CD8-positive, alpha-beta memory T cell (primary cell): ENCODE measurements at places on chromosomes 1 and 21. TPM values are rescaled to one million over a fixed set of nuclear protein-coding genes. Genes with fewer than 3 reads are reported as not detected.

DNA sequence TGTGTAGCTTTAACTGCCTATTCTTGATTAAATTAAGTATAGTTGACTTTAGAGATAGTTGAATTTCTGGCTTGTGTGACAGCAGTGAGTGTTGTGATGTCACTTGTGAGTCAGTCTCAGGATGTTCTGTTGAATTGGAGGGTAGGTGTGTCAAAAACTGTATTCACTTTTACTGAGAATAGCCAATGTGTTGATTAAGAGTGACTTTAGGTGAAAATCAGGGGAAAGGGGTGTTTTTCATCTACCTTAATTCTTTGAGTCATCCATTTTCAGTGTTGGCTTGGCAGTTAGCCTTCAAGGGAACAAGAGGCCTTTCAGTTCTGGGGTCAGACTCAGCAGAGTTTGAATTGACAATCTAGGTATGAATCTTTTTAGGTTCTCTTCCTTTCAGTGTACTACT is 75.9 kb downstream of the CDC14A start:
- no peak for DNase-seq

GRCh38 chr1:28282426-28283407 is 23.4 kb downstream of the SESN2 start:
- no peak for DNase-seq

GRCh38 chr1:195740862-195741261 is 867.4 kb downstream of the KCNT2 start:
- no peak for DNase-seq

- DNase-seq: no peak
Observed at GRCh38 chr1:230255116-230255515, 171.0 kb downstream of the PGBD5 start.

GRCh38 chr1:94411237-94411636 is 7.0 kb upstream of the ABCD3 start:
- DNase-seq: no peak

DNA sequence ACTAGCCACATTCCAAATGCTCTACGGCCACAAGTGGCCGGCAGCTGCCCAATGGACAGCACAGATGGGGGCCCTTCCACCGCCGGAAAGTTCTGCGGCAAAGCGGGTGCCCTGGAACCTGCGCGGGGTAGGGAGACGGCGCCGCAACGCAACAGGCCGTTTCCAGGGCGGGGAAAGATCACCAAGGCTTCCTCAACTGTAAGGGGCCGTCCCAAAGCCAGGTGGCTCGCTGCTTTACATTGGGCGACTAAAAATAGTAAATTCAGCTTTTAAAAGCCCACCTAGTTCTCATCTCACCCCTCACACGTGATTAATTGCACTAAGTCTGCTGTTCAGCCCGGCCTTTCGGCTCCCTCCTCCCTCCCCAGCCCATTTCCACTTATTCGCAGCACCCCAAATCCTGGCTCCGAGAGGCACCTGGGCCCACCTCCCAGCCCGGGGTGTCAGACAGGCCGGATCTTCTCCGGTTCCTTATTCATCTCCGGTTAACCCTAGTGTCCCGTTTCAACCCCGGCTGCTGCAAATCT is 643 bp downstream of the CFAP298 start:
- peak; percentile 27 for DNase-seq

DNA sequence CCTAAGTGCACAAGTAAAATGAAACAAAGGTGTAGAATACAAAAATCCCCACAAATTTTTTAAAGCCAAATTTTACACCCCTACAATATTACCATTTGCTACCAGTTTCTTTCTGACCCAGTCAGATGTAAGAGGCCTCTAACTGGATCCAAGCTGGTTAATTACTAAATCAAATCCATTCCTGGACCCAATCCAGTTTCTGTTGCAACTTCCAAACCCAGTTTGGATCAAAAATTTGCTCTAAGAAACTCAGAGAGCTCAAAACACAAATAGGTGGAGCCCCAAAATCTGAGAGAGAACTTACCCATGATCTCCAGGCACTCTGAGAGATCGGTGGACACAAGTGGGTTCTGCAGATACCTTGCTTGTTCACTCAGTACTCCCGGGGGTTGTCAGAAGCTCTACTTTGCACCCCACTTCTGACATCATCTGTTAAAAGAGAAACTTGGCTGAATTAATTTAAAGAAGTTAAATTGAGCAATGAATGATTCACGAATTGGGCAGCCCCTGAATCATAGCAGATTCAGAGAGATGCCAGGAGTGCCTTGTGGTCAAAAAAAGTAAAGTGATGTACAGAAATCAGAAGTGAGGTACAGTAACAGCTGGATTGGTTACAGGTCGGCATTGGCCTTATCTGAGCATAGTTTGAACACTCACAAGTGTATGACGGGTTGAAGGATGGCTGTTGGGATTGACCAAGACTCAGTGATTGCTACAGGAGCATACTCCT is 448.0 kb downstream of the KCNT2 start:
- no peak for DNase-seq

- no peak for DNase-seq
Observed at GRCh38 chr1:90246069-90246468, 251.2 kb downstream of the ZNF326 start.

GRCh38 chr1:156745881-156746280 is 5.0 kb upstream of the MRPL24 start:
- no peak for DNase-seq

GRCh38 chr1:234250747-234251146 is 122.5 kb upstream of the COA6 start:
- no peak for DNase-seq

DNA sequence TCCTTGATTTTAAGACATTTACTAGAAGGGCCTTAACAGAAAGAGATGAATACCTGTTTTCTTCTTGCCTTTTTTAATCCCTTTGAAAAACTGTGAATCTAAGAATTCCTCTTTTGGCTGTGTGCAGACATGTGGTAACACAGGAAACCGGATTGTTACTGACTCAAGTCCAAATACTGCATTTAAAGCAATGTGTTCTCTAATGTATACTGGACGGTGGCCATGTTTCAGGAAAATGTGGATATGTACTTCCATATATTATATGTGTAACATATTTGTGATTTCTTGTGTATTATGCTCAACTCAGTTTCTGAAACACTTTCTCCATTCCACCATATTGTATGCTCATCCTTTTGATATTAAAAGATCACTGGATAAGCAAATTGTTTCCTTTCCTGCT is 185.1 kb downstream of the LRRC7 start:
- DNase-seq: no peak

DNA sequence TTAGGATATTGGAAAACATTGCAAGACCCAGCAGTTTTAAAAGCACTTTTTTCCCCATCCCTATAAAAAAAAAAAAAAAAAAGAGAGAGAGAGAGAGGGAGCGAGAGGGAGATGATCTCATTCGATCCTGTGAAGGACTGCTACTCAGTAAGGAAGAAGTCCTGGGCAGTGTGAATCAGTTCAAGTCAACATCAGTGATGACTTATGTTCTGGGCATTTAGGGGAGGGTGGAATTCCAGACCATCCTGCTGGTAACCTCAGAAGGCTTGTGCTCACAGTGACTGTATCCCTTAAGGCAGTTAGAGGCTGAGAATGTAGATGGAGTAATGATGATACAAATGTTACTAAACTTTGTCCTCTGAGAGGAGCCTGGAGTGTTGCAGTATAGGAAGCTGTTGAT is 151.4 kb downstream of the TGFB2 start:
- DNase-seq: no peak

DNA sequence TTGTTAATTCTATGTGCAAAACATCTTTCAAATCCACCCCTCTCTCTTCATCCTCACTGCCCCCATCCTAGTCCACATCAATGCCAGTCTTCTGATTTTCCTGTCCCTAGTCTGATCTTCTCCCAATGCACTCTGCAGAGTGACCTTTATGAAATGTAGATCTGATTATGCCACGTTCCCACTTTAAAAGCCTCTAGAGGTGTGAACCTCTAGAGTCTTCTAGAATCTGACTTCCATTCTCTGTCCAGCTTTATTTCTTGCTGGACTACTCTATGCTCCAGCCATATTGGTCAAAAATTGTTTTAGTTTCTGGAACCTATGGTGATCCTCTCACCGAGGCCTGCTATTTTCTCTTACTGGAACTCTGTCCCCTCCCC is 32.5 kb downstream of the ZNF648 start:
- DNase-seq: no peak

GRCh38 chr1:231240883-231241735 is at the start of gene GNPAT:
Gene GNPAT, plus strand, starts transcription at chr1:231241212. Its CDS starts 167 bp downstream, at chr1:231241379.
- DNase-seq: peak; percentile 92

- no peak for DNase-seq
Observed at GRCh38 chr1:13587256-13588030, 3.8 kb downstream of the PDPN start.

- DNase-seq: no peak
Observed at GRCh38 chr1:98119796-98120195, 199.0 kb upstream of the DPYD start.

- no peak for DNase-seq
Observed at GRCh38 chr21:33973268-33973667, 57.7 kb upstream of the ATP5PO start.

GRCh38 chr1:197307551-197307950 is 39.5 kb downstream of the CRB1 start:
- DNase-seq: no peak

- DNase-seq: no peak
Observed at GRCh38 chr21:43571976-43572375, 87.3 kb downstream of the HSF2BP start.

DNA sequence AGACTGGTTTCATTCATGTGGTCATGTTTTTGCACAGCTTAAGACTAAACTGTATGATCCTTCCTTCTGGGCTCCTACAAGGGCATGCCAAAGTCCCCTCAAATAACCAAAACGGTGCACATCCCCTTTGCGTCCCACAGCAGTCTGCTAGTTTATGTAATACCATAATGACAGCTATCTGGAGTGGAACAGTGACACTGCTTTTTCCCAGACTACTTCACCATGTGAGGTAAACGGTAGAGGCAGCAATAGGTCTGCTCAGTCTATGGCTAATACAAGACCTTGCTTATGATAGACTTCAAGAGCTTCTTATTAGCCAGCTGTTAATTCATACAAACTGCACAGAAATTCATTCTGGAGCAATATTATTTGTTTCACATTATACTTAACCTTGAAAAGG is 395.5 kb downstream of the SMYD3 start:
- no peak for DNase-seq

DNA sequence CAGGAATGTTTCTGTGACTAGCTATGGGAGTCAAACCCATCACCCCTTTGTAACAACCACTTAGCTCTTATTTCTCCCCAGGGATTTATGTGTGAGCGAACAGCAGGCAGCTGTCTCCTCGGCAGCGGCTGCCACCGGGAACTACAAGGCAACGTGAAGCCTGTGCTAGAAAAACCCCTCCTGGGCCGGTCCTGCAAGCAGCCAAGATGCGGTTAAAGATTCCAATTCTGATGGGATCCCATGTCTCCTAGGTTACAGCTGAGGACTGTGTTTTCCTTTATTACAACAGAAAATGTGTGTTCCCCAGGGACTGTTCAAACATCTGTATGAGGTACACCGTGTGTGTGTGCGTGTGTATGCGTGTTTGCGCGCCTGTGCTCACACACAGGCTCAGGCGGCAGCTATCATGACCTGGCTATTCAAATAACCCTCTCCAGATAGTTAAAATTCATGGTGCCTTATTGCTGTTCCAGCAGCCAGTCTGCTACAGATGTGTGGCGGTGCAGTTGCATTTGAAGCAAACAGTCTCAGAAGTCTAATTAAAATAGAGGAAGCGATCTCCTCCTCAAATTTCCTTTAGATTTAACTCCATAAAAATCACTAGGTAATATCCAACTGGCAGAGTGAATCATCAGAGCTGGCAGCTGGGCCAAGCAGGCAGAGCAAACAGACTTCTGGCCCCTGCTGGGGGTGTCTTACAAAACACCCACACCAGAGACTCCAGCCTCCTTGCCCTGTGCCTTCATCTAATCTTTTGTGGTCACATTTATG is 68.0 kb downstream of the LMX1A start:
- DNase-seq: no peak

DNA sequence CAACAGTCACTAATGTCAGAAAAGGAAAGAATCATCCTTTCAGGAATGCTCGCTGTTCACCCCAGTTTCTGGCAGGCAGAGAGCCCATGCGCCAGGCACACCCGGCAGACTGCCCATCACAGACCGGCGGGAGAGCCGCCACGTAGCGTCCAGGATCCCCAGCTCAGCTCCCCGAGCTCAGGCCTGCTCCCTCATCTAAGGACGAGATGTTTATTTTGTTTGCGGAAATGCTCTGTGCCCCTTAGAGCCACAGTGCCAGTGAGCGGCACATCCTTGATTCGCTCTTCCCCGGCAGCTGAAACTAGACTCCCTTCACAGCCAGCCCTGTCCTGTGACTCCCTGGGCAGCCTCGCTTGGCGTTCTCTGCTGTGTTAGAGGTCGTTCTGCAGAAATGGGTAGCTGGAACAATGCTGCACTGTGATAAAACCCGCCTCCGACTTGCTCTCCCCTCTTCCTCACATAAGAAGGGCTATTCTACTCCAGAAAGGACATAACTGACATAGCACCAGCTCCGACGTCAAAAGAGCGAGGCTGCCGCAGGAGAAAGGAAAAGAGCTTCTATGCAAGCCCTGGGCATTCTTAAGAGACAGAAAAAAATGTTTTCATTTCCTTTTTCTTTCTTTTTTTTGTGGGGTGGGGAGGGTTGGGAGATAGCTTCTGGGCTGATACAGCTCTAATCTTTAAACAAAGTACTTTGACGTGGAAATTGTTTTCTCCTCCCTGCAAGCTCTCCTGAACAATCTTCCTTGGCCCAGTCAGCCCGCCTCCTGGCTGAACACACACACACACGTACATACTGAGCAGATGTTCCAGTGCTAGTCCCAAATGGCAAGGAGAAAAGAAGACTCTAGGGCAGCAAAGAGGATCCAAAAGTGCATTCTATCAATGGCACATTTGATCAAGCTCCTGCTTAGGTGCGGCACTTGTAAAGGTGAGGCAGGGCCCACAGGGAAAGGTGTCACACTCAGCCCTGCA is 37.2 kb downstream of the MRAP start:
- DNase-seq: no peak

- DNase-seq: no peak
Observed at GRCh38 chr1:189658381-189658780, 819.3 kb downstream of the BRINP3 start.

DNA sequence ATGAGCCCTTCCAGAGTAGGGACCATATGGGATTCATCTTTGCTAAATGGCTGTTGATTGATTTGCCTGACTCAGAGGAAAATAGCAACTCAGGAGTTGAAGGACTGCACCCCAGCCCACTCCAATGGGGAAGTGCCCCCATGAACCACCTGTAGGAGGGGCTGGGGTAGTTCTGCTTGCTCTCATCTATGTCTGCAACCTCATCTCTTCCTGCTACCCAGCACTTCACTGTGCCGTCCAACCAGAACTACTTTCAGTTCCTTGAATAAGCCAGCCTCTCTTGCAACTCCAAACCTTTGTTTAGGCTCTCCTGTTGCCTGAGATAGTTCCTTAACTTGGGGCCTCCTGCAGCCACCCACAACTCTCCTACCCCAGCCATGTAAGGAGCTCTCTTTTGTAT is 26.6 kb downstream of the BEND5 start:
- no peak for DNase-seq

GRCh38 chr1:212147581-212148033 is 112.1 kb downstream of the DTL start:
- DNase-seq: no peak

GRCh38 chr1:214957330-214958137 is 125.0 kb upstream of the KCNK2 start:
- no peak for DNase-seq

Gene TTC34
- total RNA-seq: 1.1 TPM

Gene TTC22
- total RNA-seq: 2.8 TPM

Gene OR2L13
- not detected for total RNA-seq

Gene DUSP10
- total RNA-seq: 23.7 TPM

Gene PSRC1
- 5.4 TPM for total RNA-seq

Gene CFAP126
- not detected for total RNA-seq

Gene C1QC
- 0.93 TPM for total RNA-seq

Gene RAP1GAP
- total RNA-seq: 0.50 TPM

Gene MINDY1
- 6.3 TPM for total RNA-seq

Gene FOXJ3
- 48.3 TPM for total RNA-seq

Gene GSTM4
- total RNA-seq: 2.7 TPM

Gene AURKAIP1
- total RNA-seq: 159 TPM
